ENCODE measurements at places on chromosomes 3 and 15. TPM values are rescaled to one million over a fixed set of nuclear protein-coding genes. Genes with fewer than 3 reads are reported as not detected.

Gene NPAP1
- 0.17 TPM for total RNA-seq

GRCh38 chr15:100725121-100726069 lies 123.0 kb downstream of the ASB7 start:
- DNase-seq = no peak

Gene CHAC1
- total RNA-seq = 2.8 TPM

GRCh38 chr3:45915518-45916231 lies 27.6 kb upstream of the CXCR6 start:
- DNase-seq = no peak

GRCh38 chr3:127960421-127960965 lies 45.5 kb downstream of the KBTBD12 start:
- no peak for DNase-seq

- DNase-seq = no peak
Measured at GRCh38 chr3:115448851-115449250, 174.5 kb upstream of the GAP43 start.

DNA sequence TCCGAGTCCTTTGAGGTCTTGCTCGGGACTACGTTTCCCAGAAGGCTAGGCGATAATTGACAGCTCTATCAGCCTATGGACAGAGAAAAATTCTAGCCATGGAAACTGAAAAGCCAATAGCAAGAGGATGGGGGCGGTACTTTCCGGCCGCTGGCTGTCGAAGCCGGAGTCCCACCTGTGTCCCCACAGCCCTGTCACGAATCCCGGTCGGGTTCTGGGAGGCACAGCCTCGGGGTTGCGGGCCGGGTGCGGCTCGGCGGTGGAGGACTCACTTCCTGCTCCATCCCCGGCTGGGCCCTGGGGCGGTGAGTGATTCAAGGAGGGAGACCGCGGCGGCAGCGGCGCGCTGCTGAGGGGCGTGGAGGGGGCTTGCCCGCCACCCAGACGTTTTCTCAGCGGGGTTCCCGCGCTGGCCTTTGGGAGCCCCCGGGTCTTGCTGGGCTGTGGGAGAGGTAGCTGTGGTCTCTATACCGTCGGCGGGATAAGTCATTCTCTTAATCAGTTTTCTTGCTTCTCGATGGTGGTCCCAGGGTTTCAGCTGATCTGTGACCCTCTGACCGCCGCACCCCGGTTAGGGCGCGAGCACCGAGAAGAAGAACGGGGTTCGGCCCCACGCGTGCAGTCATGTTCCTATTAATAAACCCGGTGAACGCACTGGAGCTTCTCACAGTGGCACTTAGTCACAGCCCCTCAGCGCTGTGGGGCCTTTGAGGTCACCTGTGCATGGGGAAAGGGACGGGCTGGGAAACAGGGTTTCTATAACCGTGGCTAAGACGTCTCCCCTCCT lies at the start of gene ZNF774:
Gene ZNF774 (plus strand): TSS at position 178 of the 787 bp plus-strand sequence. CDS start 2,377 bp downstream, outside the sequence.
- DNase-seq = peak; percentile 95

DNA sequence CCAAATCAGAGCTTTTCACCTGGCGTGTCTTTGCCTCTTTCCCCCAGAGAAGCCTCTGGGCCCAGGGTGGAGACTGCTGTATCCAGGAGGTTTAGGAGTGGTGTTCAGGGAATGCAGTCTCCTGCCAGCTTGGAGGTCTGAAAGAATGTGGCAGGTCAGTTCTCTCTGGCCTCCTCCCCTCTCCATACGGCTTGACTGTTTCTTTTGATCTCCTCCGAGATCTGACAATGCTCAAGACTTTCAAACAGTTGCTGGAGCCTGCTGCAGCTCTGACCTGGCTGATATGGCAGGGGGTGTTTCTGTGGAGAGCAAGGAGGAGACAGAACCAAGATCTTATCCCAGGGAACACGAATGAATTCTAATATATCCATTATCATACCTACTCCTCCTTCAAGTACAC lies 24.7 kb upstream of the TM4SF4 start:
- DNase-seq = peak; percentile 21

Gene GOLGA8J
- not detected for total RNA-seq

Gene CP
- total RNA-seq = 2.0 TPM

Gene CHDH
- 46.4 TPM for total RNA-seq

Gene CD96
- 7.5 TPM for total RNA-seq

DNA sequence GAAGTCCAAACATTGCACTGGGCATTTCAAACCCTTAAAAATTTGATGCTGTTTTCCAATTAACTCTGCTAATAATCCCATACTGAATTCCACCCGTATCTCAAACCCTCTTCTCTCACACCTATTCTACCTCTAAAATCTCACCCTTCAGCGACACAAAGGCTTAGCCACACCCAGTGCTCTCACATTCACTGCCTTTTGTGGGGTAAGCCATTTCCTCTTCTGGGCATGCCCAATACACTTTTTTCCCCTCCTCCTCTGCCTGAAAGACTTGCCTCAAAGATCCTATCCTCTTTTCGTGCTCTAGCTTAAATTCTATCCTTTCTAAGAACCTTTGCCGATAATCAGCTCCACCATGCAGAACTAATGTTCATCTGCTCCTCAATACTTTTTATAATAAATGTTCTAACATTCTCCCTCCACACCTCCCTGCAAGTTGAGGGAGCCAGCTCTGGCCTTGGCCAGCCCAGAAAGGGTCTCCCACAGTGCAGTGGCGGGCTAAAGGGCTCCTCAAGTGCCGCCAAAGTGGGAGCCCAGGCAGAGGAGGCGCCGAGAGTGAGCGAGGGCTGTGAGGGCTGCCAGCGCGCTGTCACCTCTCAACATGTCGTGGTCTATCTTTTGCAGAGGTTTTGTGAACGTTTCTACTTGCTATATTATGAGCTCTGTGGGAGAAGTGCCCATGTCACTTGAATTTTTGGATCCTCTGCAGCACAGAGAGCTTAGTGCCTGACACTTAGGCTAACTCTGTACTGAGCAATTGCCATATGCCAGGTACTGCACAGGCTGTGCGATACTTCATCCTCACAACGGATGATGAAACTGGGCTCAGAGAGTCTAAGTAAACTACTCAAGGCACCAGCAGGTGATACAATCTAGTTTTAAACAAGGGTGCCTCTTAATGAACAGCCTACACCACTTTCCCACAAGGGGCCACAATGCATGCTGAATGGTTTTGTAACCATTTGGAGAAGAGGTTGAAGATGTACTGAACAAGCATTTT lies 53.6 kb upstream of the BCL6 start:
- DNase-seq = no peak

- DNase-seq = no peak
Measured at GRCh38 chr3:28674212-28674611, 325.6 kb upstream of the AZI2 start.

DNA sequence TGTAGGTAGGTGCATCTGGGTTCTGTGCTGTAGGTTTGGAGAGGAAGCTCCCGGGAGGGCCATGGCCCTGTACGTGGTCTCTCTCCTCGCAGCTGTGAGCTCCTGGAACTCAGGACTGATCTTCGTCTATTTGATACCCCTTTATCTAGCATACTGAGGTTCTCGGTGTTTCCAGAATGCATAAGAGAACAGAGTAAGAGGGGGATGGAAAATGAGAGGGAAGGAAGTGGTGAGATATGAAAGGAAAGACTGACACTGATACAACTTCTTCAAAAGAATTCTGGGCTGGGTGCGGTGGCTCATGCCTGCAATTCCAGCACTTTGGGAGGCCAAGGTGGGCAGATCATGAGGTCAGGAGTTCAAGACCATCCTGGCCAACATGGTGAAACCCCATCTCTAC lies 90.7 kb downstream of the CHRD start:
- no peak for DNase-seq

DNA sequence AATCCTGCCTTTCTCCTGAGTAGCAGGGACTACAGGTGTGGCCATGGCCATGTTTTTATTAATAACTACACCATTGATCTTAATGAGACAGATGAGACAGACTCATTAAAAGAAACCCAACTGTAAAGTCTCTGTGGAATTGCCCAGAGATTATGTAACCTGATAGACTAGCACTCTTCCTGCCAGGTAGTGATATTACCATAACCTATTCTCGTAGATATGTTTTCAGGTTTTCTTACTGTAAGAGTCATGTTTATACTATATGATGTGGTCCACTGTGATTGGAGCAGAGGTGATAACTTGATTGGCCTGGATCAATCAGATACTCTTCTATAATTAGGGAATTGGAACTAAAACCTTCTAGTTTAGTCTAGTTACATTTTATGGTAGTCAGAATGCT lies 93.7 kb downstream of the NFKBIZ start:
- no peak for DNase-seq

GRCh38 chr3:72549761-72550581 lies 298.3 kb downstream of the SHQ1 start:
- DNase-seq = peak; percentile 13

DNA sequence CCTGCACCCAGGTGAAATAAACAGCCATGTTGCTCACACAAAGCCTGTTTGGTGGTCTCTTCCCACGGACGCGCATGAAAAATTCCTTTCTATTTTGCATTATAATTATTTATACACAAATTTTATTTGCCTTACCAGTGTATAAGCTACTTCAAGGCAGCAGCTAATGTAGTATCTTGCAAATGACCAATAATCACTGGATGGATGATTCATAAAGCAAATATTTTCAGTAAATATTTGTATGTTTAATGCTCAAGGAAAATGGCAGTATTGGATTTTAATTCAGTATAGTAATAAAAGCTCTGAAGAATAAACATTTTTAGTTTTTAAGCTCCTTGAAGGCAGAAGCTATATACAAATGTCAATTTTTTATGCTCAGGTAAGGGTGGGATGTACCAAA lies 158.7 kb upstream of the NANOGP8 start:
- DNase-seq = no peak

Gene SMCO1
- not detected for total RNA-seq

- peak; percentile 68 for DNase-seq
Measured at GRCh38 chr3:150736903-150737832, 25.8 kb downstream of the SIAH2 start.

GRCh38 chr3:111292117-111292516 lies 220.5 kb downstream of the NECTIN3 start:
- no peak for DNase-seq

- DNase-seq = no peak
Measured at GRCh38 chr3:33099109-33099645, 2.2 kb upstream of the GLB1 start.

GRCh38 chr3:110567029-110567428 lies 504.6 kb upstream of the NECTIN3 start:
- no peak for DNase-seq

- DNase-seq = no peak
Measured at GRCh38 chr15:78929536-78930264, 15.1 kb downstream of the CTSH start.

DNA sequence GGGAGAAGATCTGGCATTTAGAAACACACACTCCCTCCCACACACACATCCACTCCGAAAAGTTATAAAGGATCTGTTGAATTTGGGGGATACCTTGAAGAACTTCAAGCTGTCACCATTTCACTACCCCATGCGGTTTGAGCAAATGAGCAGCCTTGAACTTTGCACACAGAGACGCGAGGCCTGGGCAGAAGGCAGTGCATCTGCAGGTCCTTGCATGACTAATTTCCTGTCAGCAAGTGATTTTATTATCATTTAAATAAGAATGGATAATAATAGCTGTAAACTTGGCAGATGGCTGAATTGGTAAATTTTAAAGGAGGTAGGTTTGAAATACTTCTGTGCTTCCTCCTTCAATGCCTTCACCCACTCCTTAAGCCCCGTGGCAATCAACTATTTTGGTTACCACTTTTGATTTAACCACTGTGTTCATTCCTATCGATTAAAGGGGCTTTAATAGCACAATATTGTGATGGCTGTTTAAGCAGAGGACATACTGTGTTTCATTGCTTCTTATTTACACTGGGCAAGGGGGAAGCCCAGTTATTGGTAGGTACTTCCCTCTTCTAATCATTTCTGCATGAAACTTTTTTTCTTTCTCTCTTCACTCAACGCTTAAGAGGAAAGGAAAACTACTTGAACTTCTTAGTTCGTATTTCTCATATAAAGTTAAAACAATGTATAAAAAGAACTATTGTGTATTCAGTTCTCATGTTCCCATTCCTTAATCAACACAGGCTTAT lies 108.1 kb downstream of the ROBO2 start:
- DNase-seq = no peak

GRCh38 chr3:127739347-127740135 lies 66.8 kb downstream of the ABTB1 start:
- no peak for DNase-seq

Gene SPATA12
- 0.43 TPM for total RNA-seq

Gene CCR8
- total RNA-seq = not detected

GRCh38 chr3:105177576-105177975 lies 189.1 kb upstream of the ALCAM start:
- DNase-seq = no peak

Gene GCSAM
- total RNA-seq = 0.37 TPM
